ENCODE measurements at places on chromosomes 16 and 17.
A peak's percentile ranks its signal among the peaks of the same experiment; 100 is the strongest.

DNA sequence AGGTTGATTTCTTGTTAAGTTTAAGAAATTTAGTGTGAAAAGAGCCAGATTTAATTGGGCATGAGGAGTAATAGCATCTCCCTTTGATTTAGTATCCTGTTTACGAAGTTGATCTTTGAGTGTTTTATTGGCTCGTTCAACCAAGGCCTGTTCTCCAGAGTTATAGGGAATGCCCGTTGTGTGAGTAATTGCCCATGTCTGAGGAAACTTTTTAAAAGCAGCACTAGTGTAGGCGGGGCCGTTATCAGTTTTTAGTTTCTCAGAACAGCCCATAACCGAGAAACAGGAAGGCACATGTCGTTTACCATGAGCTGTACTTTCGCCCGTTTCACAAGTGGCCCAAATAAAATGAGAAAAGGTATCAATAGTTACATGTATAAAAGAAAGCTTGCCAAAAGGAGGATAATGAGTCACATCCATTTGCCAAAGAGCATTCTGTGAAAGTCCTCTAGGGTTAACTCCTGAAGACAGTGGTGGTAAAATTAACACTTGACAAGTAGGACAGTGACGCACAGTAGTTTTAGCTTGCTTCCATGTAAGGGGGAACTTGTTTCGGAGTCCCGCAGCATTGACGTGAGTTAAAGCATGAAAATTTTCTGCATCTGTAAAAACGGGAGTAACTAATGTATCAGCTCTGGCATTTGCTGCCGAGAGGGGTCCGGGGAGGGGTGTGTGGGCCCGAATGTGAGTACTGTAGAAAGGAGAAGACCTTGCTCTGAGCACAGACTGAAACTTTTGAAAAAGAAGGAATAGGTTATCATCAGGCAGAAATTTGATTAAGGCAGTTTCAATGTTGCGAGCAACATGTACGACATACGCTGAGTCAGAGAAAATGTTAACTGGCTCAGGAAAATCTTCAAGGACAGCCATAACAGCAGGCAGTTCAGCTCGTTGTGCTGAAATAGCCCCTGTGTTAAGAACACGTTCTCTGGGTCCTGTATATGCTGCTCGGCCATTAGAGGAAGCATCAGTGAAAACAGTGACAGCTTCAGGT lies 18.5 kb upstream of the KCTD5 start:
- DNase-seq = no peak

DNA sequence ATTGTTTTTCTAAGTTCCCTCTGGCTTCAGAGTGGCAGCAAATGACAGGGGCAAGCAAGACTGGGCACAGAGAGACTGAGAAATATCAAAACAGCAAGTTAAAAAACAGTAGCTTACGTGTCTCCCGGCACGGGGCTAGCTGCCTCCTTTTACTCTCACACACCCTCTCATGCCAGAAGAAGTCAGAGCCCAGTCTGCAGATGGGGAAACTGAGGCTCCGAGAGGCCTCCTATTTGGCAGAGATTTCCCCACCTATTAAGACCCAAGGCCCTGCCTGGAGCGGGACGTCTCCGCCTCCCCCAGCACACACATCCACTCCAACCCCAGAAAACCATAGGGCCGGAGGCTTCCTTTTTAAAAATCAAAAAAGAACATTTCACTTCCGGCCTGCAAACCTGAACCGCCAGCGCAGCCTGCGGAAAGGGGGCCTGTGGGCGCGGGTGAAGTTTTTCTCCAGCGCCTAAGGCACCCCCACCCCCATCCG lies 832 bp downstream of the CARHSP1 start:
- DNase-seq = no peak

GRCh38 chr17:48612854-48613691 lies 2.0 kb downstream of the HOXB8 start:
- DNase-seq = peak; percentile 46

DNA sequence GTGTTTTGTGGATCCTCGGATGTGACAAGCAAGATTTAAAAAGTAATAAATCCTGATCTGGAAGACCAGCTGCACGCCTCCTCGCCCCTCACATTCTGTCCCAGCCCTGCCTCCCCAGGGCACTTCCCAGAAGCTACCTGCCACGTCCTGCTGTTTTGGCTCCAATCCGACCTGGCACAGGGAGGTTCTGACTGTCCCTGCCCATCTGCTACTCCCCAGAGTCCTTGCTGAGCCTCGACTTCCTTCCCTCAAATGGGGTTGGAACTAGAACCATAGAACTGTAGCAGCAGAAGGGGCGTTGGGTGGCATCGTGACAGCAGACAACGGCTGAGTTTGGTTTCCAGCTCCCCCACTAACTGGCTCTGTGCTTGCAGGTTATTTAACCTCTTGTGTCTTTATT lies 71.7 kb downstream of the RPH3AL start:
- no peak for DNase-seq

- no peak for DNase-seq
Measured at GRCh38 chr17:38320482-38320881, 23.3 kb downstream of the GPR179 start.

- no peak for DNase-seq
Measured at GRCh38 chr17:55154101-55154500, 110.7 kb upstream of the HLF start.

GRCh38 chr17:76562734-76563148 lies 22.9 kb downstream of the PRCD start:
- DNase-seq = no peak
